ENCODE measurements at places on chromosomes 1 and 21. TPM values are rescaled to one million over a fixed set of nuclear protein-coding genes. Genes with fewer than 3 reads are reported as not detected.

DNASE2B gene
- total RNA-seq: not detected

IFI44L gene
- total RNA-seq: 0.11 TPM

PKN2 gene
- 47.8 TPM for total RNA-seq

INSRR gene
- not detected for total RNA-seq

WDR47 gene
- 11.7 TPM for total RNA-seq
